ENCODE measurements at places on chromosomes 7 and 10.
A peak's percentile ranks its signal among the peaks of the same experiment; 100 is the strongest.

- no peak for DNase-seq
Measured at GRCh38 chr10:114879541-114880158, 58.1 kb downstream of the FHIP2A start.

GRCh38 chr10:70806841-70807240 is 8.9 kb upstream of the SGPL1 start:
- no peak for DNase-seq

GRCh38 chr10:14583252-14583651 is 191.4 kb downstream of the FAM107B start:
- no peak for DNase-seq

DNA sequence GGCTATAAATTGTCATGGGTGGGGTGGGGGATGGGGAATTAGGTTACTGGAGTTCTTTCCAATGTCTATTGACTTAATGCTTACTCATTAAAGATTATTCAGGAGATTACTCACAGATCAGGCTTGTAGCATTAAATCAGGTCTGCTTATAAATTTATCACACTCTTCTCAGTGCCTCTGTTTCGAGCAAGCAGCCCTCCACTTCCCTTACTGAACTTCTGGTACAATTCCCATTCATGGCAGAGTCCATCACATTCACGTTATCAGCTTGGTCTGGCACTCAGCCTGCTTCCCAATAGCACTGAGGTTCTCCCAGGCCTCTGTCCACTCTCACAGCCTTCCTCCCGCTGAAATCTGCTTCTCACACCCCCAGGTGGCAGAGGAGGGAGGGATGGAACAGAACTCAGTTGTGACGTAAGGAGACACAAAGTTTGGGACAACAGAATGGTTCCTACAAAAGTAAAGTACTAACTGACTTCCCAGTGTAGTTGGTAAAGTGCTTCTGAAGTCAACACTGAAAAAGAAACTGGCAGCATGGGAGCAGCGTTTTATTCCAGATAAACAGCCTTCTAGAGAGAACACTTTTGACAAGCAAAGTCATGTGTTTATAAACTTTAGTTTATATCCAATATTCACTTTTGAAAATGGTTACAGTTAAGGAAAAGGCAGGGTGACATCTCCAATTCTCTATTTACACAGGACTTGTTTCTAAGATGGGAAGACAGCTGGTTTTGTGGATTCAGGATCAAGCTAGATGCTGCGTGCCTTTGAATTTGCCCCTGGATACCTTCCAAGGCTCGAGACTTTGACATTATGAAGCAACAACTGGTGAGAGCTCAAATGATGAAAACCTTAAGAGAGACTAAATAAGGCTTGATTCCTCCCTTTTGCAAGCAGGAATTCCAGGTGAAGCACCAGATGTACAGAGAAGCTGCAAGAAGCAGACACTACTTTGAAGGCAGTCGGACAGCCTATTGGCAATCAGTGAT is 81.4 kb downstream of the ATXN7L1 start:
- DNase-seq: no peak

DNA sequence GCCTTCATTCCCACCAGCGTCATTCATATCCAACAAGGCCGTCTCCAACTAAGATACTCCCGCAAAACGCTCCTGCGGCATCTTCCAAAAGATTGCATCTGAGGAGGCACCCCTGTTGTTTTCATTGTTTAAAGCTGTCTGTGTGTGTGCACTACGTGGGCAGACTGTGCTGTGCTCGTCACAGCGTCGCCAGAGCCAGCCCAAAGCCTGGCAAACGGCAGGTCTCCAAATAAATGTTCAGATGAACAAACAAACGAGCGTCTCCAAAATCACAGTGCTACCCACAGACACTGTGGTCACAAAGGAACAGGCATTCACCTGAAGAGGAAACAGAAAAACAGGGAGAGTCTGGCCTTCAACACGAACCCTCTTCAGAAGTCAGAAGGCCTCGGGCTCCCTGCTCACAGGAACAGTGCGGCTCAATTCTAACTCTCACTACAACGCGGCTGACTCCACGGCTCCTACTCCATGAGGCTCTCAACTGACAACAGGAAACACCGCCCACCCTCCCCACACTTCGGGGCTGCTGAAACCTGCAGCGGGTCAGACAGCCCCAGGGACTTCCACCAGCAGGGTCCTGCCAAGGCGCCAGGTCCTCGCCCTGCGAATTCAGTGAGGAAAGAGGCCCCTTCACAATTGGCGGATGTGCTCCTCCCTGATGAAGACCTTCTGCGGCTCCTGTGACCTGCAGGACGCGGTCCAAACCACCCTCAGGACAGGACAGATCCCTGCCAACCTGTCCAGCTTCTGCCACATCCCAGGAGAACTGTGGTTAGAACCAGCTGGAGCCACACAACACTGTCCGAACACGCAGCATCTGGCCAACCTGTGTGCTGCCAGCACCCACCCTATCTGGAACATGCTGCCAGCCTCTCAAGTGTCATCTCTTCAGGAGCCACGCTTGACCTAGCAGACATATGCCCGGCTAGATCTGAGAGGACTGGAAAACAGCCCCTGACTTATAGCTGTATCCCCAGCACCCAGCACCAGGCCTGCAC is 36.1 kb downstream of the MAD1L1 start:
- no peak for DNase-seq

DNA sequence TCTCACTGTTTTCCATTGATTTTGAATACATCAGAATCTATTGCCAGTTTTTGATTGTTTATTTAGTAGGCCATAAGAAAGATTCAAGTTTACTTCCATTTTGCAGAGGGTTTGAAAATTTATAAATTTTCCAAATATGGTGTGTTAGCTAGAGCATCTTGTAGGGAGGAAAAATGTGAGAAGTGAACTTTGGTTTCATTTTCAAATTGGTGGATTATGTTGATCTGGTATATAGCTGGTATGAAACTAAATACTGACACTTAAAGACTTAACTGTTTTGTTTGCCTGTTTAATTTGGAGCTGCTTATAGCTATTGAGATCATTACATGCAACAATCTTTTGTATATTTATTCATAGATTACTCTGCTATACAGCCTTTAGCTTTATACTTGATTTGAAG is 108.1 kb downstream of the ADAM22 start:
- DNase-seq: no peak

DNA sequence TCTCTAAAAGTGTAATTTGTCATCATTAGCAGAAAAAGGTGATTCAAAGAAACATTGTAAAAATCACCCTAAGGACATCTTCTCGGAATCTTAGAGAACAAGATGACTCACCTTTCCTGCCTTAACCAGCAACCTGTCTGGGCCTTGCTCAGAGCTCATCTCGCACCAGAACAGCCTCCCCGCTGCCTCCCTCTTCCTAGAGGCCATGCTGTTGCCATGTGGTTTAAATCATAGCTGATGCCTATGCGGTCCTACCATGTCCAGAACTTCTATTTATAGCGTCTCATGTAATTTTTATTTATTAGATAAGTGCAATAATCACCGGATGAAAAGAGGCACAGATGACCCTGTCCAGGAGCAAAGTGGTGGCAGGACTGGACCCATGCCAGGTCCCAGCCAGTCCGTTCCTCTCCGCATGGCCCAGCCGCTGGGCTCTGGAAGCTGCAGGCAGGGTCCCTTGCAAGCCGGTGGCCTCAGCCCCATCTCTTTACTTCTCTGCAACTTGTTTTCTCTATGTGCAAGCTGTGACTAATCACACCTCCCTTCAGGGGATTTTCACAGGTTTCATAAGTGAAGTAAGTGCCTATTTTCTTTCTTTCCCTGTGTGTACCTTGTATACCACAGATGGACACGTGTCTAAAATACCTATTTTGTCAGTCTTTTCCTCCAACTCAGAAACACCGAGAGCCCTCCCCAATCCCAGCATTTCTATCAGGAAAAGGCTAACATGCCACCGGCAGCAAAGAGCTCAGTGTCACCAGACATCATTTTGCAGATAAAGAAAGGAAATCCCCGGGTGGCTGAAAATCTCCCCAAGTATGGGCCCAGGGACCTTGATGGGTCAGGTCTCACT is 27.1 kb downstream of the KLF6 start:
- peak; percentile 31 for DNase-seq

DNA sequence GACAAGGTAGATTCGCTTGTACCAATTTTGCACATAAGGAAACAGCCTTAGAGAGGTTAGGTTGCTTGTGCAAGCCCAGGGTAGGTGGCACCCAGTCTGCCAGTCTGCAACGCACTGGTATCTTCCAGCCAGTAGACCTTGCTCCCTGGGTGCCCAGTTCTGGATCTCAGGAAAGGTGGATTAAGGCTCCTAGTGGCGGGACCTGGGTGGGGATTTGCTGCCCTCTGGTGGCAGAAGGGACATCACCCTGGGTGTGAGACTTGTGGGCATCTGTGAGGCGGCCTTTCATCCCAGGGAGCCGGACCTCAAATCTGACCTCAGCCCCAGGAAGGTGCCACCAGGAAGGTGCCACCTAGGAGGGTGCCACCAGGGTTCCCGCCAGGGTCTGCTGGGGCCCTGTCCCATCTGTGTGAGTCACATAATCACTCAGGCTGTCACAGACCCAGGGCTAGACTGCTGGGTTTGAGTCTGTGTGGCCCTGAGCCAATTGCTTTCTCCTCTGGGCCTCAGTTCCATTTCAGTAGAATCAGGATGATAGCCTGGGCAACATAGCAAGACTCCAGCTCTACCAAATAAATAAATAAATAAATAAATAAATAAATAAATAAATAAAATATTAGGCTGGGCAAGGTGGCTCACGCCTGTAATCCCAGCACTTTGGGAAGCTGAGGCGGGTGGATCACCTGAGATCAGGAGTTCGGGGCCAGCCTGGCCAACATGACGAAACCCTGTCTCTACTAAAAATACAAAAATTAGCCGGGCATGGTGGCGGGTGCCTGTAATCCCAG is 5.3 kb upstream of the PRKRIP1 start:
- peak; percentile 85 for DNase-seq

GRCh38 chr7:35501681-35502080 is 193.3 kb downstream of the HERPUD2 start:
- DNase-seq: no peak

GRCh38 chr7:155811895-155812761 is at the start of gene SHH:
Gene SHH (minus strand): TSS chr7:155812463. CDS start chr7:155812122, 341 bp downstream.
- DNase-seq: no peak

DNA sequence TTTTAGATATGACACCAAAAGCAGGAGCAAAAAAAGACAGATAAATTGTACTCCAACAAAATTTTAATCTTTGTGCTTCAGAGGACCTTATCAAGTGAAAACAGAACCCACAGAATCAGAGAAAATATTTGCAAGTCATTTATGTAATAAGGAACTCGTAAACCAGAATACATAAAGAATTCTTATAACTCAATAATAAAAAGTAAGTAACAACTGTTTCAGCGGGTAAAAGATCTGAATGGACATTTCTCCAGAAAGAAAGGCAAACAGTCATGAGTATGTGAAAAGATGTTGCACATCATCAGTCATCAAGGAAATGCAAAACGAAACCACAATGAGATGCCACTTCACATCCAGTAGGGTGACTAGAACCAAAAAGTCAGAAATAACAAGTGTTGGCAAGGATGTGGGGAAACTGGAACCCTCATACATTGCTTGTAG is 167.7 kb upstream of the KCTD7 start:
- no peak for DNase-seq

DNA sequence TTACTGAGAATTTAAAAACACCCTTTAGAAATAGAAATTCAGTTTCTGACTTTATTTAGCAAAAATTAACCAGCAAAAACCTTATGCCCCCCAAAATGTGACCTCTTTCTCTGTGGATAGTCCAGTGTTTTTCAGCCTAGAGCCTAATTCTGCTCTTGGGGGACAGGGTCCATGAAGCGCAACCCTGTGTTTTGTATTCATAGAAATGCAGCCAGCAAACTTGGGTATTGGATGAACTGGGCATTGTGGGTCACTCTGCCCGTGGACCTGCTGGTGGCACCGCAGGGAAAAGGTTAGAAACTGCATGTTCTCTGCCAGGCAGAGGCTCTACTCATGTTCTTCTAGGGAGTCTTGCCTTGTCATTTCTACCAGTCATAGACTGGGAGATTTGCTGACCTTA is 787.4 kb upstream of the C7orf33 start:
- DNase-seq: no peak

DNA sequence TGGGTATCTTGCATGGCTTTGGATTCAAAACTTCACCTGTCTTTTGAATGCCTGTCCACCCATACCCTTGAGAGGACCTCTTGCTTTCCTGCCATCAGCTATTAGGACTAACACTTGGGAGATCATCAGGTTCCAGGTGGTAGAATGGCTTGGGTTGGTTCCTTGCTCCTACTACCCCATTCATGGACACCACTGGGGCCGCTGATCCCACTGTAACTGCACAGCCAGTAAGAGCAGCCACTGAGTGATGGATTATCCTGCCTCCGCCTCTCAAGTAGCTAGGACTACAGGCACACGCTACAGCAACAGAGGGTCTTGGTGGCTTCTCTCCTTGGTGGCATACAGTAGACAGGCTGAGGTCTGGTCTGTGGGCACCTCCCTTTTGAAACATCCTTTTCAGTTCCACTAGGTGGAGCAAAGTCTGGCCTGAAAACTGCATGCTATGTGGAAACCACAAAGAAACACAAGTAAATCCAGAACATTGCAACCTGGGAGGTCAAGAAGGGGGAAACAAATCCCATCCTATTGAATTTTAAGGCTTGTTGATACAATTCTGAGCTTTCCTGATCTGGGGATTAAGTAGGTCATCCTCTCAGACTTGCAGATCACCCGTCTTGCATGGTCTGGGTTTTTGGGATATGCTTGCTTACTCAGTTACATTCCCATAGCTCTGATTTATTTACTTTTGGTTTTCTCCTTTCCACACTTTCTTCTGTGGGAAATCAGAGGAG is 9.4 kb downstream of the WBP1L start:
- no peak for DNase-seq

DNA sequence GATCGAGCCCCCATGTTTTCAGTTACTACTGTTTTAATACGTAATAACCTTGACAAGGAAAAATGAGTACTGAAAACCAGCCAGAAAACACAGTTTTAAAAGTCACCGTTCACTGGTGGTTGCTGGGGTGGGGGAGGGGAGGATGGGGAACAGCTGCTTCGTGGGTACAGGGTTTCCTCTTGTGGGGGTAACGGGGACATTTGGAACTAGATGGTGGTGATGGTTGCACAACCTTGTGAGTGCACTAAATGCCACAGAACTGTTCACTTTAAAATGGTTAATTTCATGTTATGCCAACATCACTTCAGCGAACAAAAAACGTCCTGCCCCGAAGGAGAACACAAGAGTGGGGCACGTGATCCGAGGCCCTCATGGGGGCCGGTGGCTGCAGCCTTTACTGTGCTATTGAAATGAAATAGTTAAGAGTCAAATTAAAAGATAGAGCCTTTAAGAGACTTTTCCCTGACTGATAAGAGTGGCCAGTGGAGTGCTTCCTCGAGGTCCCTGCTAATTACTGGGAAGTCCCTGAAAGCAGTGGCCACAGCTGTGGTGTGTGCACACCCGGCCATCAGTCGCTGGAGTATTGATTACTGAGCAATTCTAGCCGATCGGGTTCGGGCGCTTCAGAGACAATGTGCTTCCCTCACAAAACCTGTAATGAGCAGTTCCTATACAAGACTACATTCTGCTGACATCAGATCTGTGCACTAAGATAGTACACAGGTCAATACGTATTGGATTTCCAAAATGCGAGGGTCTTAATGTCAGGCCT is 80.3 kb downstream of the EBF3 start:
- no peak for DNase-seq

All from left forelimb (tissue), 1 donor.